NCI-H1436 (cell line): ENCODE measurements at places on chromosomes 7 and 10.
A peak's percentile ranks its signal among the peaks of the same experiment; 100 is the strongest.

GRCh38 chr10:101235766-101236165 is 6.5 kb upstream of the LBX1 start:
- no peak for DNase-seq

- no peak for DNase-seq
Observed at GRCh38 chr7:131931370-131931769, 374.9 kb upstream of the PODXL start.

DNA sequence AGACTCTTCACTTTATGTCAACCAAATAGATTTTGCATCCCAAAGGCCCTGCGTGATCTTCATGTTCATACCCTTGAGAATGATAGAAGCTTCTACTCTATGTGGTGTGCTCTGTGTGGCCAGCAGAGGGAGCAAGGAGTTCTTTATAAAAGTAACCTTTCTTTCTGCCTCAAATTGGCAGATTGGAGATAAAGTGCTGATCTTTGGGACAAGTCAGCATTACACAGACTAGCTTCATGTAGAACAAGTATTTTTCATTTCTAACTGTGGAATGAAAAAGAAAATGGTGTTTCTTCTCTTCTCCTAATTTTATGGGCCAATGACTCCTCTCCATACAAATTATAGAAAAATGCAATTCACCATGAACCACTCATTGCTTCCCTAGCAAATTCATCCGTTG is 1214.1 kb downstream of the SORCS1 start:
- peak; percentile 18 for DNase-seq

GRCh38 chr7:150959081-150959480 is 19.0 kb downstream of the KCNH2 start:
- no peak for DNase-seq

GRCh38 chr10:79047875-79048638 is 20.7 kb upstream of the ZMIZ1 start:
- DNase-seq = no peak

- DNase-seq = no peak
Observed at GRCh38 chr7:50849991-50850390, 67.3 kb upstream of the GRB10 start.

DNA sequence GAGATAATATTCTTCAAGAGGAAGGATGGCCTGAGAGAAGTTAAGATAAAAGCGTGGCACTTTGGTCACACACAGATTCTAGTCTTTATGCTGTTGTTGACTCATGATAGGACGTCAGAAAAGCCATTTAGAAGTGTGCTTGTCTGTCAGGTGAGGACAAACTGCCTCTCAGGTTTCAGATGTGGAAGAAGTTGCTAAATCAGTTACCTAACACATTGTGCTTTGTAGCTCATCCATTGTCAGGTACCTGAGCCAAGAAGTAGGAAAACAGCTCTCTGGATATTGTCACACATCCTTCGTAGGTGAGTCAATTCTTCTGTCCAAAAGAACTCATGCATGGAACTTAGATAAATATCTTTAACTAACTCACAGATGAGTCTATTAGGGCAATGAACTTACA is 49.5 kb upstream of the PHYHIPL start:
- no peak for DNase-seq

GRCh38 chr10:35153716-35154115 is 27.1 kb downstream of the CREM start:
- no peak for DNase-seq

- no peak for DNase-seq
Observed at GRCh38 chr10:72574636-72575035, 51.2 kb downstream of the MICU1 start.

DNA sequence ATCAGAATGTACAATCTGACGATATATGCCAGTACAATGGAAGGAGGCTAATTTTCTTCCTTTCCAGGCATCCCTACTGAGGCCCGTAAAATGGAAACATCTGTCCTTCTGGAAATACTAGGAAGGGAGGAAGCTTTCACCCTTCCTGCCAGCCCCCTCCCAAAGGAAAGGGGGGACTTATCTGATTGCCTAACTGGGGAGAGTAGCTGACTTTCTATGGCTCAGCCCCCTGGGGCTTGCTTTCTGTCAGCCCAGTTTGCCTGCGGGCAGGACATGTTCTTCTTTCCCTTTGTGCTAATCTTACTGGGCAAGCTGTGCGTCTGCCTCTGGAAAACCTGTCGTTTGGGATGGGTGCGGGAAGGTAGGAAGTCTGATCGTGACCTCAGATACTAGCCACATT is 508.9 kb downstream of the SUGCT start:
- DNase-seq = no peak

- DNase-seq = no peak
Observed at GRCh38 chr7:36545291-36545690, 155.6 kb downstream of the ANLN start.

- DNase-seq = no peak
Observed at GRCh38 chr10:74328388-74328787, 177.4 kb downstream of the ADK start.

GRCh38 chr10:44295644-44296241 is 89.2 kb downstream of the CXCL12 start:
- no peak for DNase-seq

GRCh38 chr7:141654551-141654950 is 47.4 kb downstream of the DENND11 start:
- DNase-seq = peak; percentile 69

- no peak for DNase-seq
Observed at GRCh38 chr7:143435266-143435665, 8.0 kb upstream of the TAS2R60 start.

- DNase-seq = no peak
Observed at GRCh38 chr10:14146025-14146424, 184.7 kb downstream of the FRMD4A start.

- no peak for DNase-seq
Observed at GRCh38 chr10:6354168-6354772, 151.5 kb downstream of the PFKFB3 start.

GRCh38 chr10:97882142-97883091 is 32.8 kb downstream of the GOLGA7B start:
- DNase-seq = no peak

- no peak for DNase-seq
Observed at GRCh38 chr7:28586736-28587135, 174.4 kb downstream of the CREB5 start.

DNA sequence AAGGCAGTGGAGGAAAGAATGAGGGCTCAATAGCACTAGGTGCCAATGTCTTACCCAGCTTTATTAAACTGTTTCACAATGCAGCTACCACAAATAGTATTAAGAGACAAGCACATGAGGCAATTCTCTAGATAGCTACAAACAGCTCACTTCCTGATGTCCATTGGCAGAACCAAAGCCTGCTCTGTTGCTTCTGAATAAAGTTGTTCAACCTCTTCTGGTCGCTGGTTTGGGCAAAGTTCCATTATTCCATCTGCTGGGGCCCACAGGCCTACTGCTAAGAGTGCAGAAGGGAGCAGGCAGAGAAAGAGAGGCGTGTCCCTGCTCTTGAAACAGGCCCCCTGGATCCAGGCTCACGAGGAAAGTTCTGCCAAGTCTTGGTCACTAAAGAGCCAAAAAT is 173.9 kb downstream of the ZNF438 start:
- DNase-seq = no peak

DNA sequence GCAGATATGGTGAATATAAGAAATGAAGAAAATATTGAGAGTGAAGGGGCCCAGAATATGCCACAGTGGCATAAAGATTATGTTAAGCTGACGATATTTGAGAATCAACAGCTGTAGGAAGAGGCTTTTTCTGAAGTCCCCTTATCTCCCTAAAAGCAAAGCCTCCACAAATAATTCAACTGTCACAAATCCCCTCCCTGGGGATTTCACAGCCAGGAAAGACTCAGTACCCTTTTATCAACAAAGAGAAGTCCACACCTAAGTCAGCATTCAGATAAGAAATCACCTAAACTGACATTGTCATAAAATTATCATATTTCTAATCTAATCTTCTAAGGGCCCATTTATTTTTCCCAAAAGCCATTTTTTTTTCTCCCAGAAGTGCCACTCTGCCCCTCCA is 284.9 kb upstream of the VWC2 start:
- no peak for DNase-seq

- DNase-seq = peak; percentile 51
Observed at GRCh38 chr7:77727936-77728701, 31.9 kb downstream of the RSBN1L start.
